Stimulated activated CD8-positive, alpha-beta memory T cell treated with anti-CD3 and anti-CD28 coated beads, Interleukin-4, amount 100 ng/mL, for 24 hours (primary cell): ENCODE measurements at places on chromosomes 3 and 15.
A peak's percentile ranks its signal among the peaks of the same experiment; 100 is the strongest.

GRCh38 chr3:40097131-40098117, 212.1 kb upstream of the EIF1B start:
- DNase-seq, result no peak

DNA sequence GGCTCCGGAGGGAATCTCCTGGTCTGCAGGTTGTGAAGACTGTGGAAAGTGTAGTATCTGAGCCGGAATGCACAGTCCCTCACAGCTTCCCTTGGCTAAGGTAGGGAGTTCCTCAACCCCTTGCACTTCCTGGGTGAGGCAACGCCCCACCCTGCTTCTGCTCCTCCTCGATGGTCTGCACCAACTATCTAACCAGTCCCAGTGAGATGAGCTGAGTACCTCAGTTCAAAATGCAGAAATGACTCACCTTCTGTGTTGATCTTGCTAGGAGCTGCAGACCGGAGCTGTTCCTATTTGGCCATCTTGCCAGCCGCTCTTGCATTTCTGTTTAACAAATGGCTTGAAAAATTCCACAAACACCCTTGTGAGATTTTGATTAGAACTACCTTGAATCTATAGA, 156.1 kb downstream of the STXBP5L start:
- no peak for DNase-seq

GRCh38 chr3:166435469-166436057, 598.3 kb upstream of the BCHE start:
- DNase-seq, result no peak

DNA sequence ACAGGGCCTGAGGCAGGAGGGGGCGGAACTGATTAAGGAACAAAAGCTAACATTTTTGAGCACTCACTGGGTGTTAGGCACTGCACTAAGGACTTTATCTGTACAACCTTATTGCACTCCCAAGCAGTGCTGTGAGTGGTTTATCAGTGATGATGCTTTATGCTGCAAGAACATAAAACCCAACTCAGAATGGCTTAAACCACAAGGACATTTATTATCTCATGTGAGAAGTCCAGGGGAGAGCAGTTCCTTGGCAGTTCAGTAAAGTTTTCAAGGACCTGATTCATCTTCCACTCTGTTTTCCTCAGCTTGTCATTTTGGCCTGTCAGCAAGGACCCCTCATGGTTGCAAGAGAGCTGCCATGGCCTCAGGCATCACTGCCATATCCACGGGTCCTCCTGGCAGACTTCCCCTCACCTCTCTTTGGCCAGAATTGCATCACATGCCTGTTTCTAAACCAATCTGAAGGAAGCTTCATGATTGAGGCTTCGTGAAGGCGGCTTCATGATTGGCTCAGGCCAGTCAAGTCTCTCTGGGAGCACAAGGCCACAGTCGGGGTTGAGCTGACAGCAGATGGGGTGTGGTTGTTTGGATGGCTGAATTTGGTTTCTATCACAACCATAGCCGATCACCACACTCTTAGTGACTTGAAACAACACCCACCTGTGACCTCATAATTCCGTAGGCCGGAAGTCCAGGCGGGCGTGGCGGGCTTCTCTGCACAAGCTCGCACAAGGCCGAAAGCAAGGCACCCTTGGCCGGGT, 15.8 kb downstream of the EFCC1 start:
- no peak for DNase-seq

- DNase-seq, result peak; percentile 4
Observed at GRCh38 chr3:105676621-105677300, 192.1 kb downstream of the CBLB start.

- no peak for DNase-seq
Observed at GRCh38 chr15:27956285-27956684, 142.8 kb downstream of the OCA2 start.
